ENCODE measurements at places on chromosomes 1 and 21. TPM values are rescaled to one million over a fixed set of nuclear protein-coding genes. Genes with fewer than 3 reads are reported as not detected.

Gene MAEL
- 0.14 TPM for total RNA-seq

Gene NVL
- 14.0 TPM for total RNA-seq

Gene VAV3
- total RNA-seq = 4.7 TPM

Gene RHCE
- total RNA-seq = 0.92 TPM

Gene CFHR2
- total RNA-seq = 341 TPM

Gene TMEM269
- total RNA-seq = 0.08 TPM

Gene CHAF1B
- total RNA-seq = 2.7 TPM

Gene IRF6
- 29.3 TPM for total RNA-seq

DNA sequence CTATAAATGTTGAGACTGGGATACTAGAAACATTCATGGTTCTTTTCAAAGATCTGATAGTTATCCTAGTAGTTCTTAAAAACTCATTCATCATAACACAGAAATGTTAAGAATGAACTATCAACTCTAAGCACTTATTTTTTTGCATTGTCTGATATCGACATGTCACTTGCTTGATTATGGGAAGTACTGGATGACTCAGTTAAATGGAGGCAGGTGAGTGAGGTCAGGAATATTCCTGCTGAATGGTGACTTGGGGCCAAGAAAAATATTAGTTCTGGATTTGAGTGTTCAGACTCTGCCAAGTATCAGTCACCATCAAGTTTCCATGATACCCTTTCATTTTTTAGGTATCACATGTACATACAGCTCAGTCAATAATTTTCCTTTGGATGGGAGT is 63.6 kb downstream of the NEK7 start:
- DNase-seq = no peak
- no peaks in the 10 kb centered on the region for H3K4me1 ChIP-seq
- no peaks in the 10 kb centered on the region for H3K27me3 ChIP-seq

DNA sequence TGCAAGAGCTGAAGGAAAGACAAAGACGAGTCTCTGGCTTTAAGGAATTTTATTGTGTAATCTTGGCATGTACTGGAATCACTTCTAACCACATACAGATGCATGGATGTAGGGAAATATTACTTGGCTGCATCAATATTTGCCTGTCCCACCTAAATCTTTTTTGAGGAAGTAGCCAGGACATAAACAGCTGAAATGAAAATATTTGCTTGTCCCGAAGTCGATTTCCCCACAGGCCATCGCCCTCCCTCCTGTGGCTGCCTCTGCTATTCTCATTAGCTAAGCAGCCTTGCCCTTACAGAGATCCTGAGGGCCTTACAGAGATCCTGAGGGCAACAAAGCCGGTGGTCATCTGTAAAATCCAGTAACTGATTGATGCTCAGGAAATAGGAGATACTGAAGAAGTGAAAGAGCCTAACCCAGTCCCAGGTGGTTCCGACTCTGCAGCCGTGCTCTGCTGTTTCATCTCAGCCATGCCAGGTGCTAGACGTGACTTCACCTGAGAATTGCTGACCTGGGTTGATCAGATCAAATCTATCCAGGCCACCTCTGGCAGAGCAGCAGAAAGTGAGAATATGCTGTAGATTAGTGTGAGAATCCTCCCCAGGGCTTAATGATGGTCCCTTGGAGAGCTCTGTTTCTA is 25.5 kb downstream of the MAN1C1 start:
- H3K4me3 ChIP-seq = no peak overlapping the region
- H3K27ac ChIP-seq = peak overlapping the region; percentile 1
- no peaks in the 10 kb centered on the region for H3K36me3 ChIP-seq
- H3K27me3 ChIP-seq = no peaks in the 10 kb centered on the region

GRCh38 chr1:15218287-15219279 is 28.4 kb upstream of the FHAD1 start:
- no peaks in the 10 kb centered on the region for H3K4me1 ChIP-seq
- peak overlapping the region; percentile 58 for H3K27ac ChIP-seq
- H3K27me3 ChIP-seq = no peaks in the 10 kb centered on the region
- no peak overlapping the region for H3K4me3 ChIP-seq

- no peaks in the 10 kb centered on the region for H3K27me3 ChIP-seq
- DNase-seq = no peak
- H3K4me3 ChIP-seq = no peak overlapping the region
- H3K27ac ChIP-seq = no peak overlapping the region
Observed at GRCh38 chr21:44283948-44284347, 1.7 kb upstream of the AIRE start.

DNA sequence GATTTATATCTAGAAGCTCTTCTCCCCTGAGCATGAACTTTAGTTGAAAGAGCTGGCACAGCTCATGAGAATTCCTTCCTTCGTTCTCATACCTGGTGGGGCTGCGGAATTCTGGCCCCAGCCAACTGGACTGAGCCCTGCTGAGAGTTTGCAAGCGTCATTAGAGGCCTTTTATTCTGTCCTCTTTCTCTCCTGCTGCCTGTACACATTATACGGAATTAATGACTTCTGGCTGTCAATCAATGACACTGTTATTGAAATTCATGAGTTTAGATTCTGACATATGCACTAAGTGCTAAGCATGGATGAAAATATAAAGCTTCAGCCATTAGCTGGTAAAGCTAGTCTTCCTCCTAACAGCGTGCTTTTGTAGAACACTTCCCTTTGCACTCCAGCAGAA is 27.5 kb downstream of the KAZN start:
- H3K4me3 ChIP-seq = no peak overlapping the region
- H3K27ac ChIP-seq = no peak overlapping the region
- no peaks in the 10 kb centered on the region for H3K36me3 ChIP-seq
- H3K4me1 ChIP-seq = no peaks in the 10 kb centered on the region

DNA sequence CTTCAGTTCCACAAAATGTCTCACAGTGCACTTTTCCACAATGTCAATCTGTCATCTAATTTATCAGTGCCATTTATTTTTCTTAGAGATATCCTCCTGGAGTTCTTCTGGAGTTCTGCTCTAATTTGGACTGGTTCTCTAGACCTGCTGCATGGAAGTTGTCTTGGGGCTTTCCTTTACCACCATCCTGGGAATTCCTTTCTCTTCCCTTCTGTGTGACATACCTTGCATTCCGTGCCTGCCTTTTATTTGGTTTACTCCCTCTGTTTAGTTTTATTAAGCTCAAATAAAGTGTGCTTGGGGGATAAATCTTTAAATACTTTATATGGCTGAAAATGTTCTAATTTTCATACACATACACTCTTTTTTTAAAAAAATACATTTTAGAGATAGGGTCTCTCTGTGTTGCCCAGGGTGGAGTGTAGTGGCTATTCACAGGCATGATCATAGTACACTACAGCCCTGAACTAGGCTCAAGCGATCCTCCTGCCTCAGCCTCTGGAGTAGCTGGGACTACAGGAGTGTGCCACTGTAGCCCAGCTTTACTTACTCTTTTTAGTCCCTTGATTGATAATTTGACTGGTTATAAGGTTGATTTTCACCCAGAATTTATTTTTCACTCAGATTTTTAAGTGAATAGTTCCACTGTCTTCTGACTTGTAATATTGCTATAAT is 14.4 kb downstream of the MTF2 start:
- H3K36me3 ChIP-seq = no peaks in the 10 kb centered on the region
- H3K4me1 ChIP-seq = no peaks in the 10 kb centered on the region
- no peak overlapping the region for H3K4me3 ChIP-seq
- no peak for DNase-seq

GRCh38 chr1:189977184-189977583 is 500.5 kb downstream of the BRINP3 start:
- H3K4me3 ChIP-seq = no peak overlapping the region
- H3K36me3 ChIP-seq = no peaks in the 10 kb centered on the region
- no peak overlapping the region for H3K27ac ChIP-seq
- no peaks in the 10 kb centered on the region for H3K4me1 ChIP-seq
- DNase-seq = no peak

DNA sequence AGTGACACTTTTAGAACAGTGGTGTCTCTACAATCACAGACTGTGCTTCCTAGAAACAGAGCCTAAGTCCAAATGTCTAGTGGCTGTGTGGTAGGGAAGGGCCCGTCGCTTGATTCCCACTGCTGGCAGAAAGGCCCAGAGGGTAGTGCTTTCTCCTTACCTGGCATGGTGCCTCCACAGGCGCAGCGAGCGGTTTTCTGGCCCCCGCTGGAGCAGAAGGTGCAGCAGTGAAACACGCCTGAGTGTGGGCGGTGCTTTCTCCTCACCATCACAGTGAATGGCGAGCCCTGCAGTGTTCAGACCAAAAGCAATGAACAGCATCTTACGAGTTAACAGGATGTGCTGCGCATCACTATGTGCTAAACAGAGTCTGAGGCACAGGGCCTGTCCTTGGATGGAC is 8.3 kb downstream of the TRIM45 start:
- H3K27me3 ChIP-seq = no peaks in the 10 kb centered on the region
- no peak overlapping the region for H3K4me3 ChIP-seq
- no peaks in the 10 kb centered on the region for H3K36me3 ChIP-seq
- no peak overlapping the region for H3K27ac ChIP-seq
- DNase-seq = no peak
- peaks cover 8% of the 10 kb centered on the region for H3K4me1 ChIP-seq

GRCh38 chr1:53968125-53968513 is 22.0 kb downstream of the LRRC42 start:
- no peak overlapping the region for H3K27ac ChIP-seq
- peaks cover 5% of the 10 kb centered on the region for H3K36me3 ChIP-seq
- no peaks in the 10 kb centered on the region for H3K27me3 ChIP-seq
- H3K4me1 ChIP-seq = peaks cover 7% of the 10 kb centered on the region
- DNase-seq = no peak
- no peak overlapping the region for H3K4me3 ChIP-seq

DNA sequence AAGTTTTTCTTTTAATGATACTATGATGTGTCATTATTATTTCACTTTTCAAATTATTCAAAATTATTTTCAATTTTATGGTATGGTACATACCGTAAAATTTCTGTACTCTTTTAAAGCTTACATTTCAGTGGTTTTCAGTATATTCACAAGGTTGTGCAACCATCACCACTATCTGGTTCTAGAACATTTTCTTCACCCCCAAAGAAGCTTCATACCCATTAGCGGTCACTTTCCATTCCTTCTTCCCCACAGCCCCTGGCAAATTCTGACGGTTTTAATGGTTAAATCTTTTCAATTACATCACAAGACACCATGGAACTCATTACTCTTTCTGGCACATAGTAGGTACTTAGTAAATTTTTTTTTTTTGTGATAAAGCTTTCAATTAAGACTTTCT is 22.8 kb upstream of the ATP5PO start:
- no peak overlapping the region for H3K27ac ChIP-seq
- H3K4me3 ChIP-seq = no peak overlapping the region
- H3K4me1 ChIP-seq = no peaks in the 10 kb centered on the region
- H3K27me3 ChIP-seq = no peaks in the 10 kb centered on the region
- DNase-seq = no peak

- no peak overlapping the region for H3K4me3 ChIP-seq
- H3K27me3 ChIP-seq = no peaks in the 10 kb centered on the region
- DNase-seq = no peak
Observed at GRCh38 chr1:174534789-174535188, 87.0 kb downstream of the GPR52 start.

DNA sequence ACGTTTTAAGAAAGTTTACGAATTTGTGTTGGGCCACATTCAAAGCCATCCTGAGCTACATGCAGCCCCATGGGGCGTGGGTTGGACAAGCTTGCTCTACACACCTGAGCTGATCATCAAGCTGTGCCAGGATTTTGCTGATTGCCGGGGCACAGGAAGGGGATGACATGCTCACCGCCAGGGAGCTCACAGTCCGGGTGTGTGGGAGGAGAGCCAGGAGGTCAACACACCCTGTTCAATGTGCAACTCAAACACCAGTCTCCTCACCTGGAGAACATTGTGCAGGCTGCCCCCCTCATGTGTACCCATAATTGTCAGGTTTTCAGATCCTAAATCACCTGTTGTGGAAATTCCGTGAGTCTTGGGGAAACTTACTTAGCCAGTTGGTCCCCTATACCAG is 969 bp downstream of the CYP4A11 start:
- no peaks in the 10 kb centered on the region for H3K27me3 ChIP-seq
- H3K4me1 ChIP-seq = peaks cover 37% of the 10 kb centered on the region
- peaks cover 12% of the 10 kb centered on the region for H3K36me3 ChIP-seq
- DNase-seq = peak; percentile 52

DNA sequence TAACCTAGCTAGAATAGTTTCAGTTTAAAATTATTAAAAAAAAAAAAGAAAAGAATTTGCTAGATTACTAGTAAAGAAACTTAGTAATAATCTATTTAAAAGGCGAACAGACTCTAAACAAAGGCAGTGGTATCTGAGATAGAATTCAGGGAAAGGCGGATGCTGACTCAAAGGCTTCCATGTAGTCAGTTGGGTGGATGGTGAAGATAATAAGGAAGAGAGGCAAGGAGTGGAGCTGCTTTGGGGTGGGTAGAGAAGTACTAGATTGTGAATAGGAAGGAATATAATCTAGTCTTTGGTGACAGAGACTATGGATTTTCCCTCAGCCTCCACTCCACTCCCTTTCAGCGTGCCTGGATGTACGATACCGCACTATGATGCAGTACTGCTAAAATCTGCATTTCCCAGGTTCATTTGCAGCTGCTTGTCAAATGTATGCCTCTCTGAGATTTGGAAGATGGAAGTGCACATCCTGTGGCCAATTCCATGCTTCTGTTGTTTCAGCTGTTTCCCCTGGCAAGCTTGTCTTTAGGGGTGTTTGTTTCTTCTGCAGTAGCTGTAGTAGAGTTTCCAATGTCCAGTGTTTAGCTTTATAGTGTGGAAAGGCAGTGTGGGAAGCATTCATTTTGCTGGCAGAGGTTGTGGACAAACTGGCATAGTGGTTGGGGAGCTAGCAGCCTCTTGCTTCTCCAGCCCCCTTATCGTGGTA is 184.6 kb upstream of the NRIP1 start:
- H3K4me3 ChIP-seq = no peak overlapping the region
- H3K27me3 ChIP-seq = no peaks in the 10 kb centered on the region
- H3K27ac ChIP-seq = no peak overlapping the region
- H3K4me1 ChIP-seq = no peaks in the 10 kb centered on the region
- DNase-seq = no peak

- peak overlapping the region; percentile 60 for H3K4me3 ChIP-seq
- H3K36me3 ChIP-seq = no peaks in the 10 kb centered on the region
- H3K27me3 ChIP-seq = no peaks in the 10 kb centered on the region
Observed at GRCh38 chr1:174990382-174990999, 9.3 kb upstream of the CACYBP start.

DNA sequence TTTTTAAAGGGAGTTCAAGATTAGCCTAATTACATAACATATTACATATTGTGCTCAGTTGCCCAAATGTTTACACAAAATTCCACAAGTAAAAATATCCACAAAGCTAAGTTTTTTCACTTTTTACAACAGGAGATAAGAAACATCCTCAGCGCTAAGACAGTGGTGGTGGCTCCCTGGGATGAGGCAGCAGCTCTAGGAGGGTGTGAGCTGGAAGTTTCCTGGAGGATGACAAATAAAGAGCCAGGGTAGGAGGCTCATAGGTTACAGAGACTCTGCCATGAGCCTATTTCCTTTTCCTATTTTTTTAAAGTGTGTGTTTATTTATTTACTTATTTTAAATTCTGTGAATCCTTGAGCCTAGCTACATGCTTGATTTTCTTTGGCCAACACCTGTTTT is 91.7 kb downstream of the COL24A1 start:
- H3K4me1 ChIP-seq = no peaks in the 10 kb centered on the region
- no peaks in the 10 kb centered on the region for H3K27me3 ChIP-seq
- H3K36me3 ChIP-seq = no peaks in the 10 kb centered on the region
- no peak overlapping the region for H3K4me3 ChIP-seq
- DNase-seq = no peak
